ENCODE measurements at places on chromosomes 1 and 21.

DNA sequence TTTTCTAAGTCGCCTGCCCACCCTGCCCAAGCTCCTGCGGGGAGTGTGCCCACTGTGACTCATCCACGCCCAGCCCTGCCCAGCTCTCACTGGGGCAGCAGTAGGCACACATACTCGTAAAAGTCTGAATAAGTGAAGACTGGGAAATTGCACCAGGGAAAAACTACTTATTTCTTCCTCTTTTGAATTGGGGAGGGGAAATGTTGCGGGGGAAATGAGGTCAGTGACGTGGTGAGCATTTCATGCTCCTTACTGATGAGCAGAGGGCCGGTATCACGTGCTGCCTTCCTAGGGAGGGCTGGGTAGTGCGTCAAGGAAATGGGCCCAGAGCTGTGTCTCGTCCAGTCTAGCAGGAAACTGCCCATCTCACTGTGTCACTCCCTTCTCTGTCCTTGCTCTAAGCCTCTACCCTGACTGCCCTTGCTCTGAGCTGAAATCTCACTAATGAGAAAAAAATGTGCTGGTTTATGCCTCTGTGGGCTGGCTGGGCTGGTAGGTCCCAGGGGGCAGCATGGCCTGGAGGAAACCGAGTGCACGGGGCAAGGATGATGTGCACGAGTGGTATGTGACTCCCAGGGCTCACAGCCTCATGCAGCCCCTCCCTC lies 13.5 kb upstream of the TNFRSF1B start:
- DNase-seq = no peak

DNA sequence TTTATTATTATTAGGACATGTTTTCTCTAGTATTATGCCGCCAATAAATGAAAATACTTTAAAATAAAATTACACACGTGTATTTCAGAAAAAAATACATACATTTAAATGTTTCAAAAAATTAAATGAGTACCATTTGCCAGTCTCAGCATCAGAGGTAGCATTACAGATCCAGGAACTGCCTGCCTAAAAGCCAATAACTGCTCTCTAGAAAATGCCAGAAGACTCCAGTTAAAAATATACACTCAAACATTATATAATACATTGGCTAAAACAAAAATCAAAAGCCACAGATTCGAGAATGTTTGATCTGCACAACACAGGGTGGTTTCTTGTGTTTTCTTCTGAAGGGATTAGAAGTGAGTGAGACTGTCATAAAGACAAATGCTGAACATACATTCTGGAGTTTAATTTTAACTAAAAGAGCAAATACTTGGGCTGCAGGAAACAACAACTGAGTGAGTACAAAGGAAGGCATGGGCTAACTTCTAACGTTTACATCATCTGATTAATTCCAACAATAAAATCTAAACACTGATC lies 105.5 kb downstream of the RERE start:
- DNase-seq = no peak

- no peak for DNase-seq
These were observed 99.9 kb downstream of the XCL2 start for GRCh38 chr1:168443899-168444298.

DNA sequence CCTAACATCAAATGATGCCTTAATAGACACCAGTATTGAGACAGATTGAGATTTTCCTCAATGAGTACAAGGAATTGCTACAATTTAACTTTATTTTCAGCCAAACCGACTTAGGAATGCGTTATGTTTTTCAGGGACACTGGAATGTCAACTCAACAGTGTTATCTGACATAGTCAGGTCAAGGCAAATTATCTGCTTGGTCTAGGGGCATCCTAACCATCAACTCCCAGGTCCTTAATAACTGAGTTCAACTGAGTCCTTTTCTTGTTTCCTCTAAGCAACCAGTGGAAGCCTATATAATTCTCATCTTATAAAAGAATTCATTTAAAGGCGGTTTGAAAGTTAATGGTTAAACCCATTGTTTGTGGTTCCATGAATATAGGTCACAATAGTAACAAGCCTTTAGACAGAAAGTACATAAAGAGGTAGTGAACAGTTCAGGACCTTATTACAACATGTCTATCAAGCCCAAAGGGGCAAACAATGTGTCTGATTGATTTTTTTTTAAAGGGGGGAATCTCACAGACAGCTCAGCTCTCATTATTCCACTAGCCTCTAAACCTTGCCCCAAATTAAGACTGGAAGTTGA lies 32.3 kb upstream of the NR5A2 start:
- no peak for DNase-seq

DNA sequence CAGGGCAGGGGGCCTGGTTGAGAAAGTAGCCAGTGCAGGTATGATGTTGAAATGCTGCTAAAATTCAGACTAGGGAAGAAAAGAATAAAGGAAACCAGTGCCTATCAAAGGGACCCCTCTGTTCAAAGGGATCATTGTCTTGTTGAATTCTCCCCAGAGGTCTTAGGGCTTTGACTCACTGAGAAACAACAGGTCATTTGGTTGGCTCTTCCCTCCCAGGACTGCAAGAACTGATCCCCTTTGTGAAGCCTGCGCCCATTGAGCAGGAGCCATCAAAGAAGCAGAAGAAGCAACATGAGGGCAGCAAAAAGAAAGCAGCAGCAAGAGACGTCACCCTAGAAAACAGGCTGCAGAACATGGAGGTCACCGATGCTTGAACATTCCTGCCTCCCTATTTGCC lies 11.8 kb upstream of the CELSR2 start:
- no peak for DNase-seq

GRCh38 chr1:223227031-223227430 lies 84.0 kb upstream of the TLR5 start:
- no peak for DNase-seq

GRCh38 chr21:16873176-16873575 lies 639.7 kb upstream of the CXADR start:
- no peak for DNase-seq
